ENCODE measurements at places on chromosomes 12 and 14.

DNA sequence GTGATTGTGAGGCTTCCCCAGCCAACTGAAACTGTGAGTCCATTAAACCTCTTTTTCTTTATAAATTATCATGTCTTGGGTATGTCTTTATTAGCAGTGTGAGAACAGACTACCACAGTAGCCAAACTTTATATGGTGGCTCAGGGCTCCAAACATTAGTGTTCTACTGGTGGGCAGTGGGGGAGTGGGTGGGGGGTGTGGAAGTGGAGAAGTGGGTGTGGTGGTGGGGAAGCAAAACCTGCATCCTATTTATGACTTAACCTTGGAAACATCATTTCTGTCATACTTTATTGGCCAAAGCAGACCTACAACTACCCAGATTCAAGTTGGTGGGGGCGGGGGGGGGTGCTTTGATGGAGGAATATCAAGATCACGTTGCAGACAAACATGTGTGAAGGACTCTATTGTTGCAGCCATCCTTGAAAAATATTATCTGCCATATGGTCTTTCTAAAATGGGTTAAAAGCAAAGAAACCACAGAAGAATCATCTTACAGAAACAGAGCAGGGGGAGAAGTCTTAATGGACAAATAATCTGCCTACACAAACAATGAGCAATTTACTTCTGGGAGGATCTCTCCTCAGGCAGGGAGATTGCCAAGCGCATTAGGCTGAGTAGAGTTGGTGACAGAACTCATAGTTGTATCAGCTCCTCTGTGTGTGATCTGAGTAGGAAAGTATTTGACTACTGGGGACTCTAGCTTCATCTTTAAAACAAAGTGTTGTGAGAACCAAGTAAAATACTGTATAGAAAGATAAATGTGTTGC is 1.4 kb upstream of the PWP1 start:
- no peak for DNase-seq

DNA sequence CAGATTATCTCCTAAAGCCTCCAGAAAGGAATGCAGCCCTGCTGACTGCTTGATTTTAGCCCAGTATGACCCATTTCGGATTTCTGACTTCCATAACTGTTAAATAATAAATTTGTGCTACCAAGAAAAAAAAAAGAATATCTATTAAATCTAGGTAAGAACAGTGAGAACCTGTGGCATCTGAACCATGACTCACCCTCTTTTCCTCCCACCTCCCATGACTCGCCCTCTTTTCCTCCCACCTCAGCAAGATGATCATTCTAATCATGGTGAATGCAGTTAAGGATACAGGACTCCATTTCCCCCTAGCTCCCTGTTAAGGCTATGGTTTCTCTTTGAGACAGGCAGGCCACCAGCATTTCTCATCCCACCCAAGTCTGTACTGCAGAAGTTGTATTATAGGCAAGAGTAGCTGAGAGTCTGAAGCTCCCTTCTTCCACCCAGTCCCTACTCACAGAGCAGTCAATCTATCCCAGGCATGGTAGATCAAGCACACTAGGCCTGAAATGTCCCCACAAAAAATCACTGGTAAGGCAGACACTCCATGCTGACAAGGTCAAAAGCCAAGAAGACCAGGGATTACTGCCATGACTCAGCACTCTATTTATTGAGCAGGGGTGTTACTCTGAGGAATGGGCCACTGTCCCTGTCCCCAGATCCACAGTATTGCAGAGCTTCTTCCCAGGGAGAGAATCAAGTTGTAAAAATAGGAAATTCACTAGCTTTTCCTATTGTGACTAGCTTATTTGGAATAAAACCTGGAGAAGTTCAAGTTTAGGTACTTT is 188.9 kb downstream of the ADAMTS20 start:
- no peak for DNase-seq

GRCh38 chr12:48142818-48143674 is 14.3 kb downstream of the ASB8 start:
- no peak for DNase-seq

GRCh38 chr12:27996761-27997160 is 24.2 kb upstream of the PTHLH start:
- no peak for DNase-seq

GRCh38 chr12:26767865-26768264 is 65.1 kb downstream of the ITPR2 start:
- no peak for DNase-seq

DNA sequence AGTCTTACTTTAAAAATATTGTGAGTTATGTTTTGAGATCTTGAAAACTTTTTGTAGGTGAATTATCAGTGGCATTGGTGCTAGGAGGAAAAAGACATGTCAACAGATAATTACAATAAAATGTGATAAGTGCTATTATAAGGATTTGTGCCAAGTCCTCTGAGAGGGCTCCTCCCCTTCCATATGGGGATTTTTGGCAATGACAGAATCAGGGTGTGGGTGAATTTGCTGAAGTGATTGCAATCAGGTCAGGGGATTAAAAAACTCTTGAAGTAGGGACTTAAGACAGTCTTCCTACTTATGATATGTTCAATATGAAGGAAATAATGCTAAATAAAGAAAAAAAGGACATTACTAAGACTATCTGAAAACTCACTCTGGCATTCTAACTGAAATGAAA is 122.5 kb downstream of the SLC15A5 start:
- DNase-seq = no peak

- DNase-seq = no peak
These were observed 3.5 kb upstream of the LTBR start for GRCh38 chr12:6380141-6381121.

- DNase-seq = no peak
These were observed 186.9 kb downstream of the ALX1 start for GRCh38 chr12:85466890-85467289.

DNA sequence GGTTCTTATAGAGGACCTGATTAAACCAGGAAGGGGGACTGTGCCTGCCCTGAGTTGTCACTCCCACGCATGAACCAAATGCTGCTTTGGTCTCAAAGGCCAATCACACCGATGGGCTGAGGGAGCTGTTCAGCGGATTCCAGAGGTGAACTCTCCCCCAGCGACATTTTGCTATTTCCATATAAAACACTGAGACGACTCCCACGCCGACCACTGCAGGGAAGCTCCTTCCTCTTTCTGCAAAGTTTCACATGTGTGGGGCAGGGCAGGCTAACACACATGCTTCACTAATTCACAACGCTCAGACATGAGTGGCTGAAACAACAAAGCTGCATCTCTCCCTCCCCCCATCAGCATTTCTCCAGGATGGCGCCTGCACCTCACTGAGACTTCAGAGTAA is 37.8 kb upstream of the TMEM132D start:
- DNase-seq = no peak

DNA sequence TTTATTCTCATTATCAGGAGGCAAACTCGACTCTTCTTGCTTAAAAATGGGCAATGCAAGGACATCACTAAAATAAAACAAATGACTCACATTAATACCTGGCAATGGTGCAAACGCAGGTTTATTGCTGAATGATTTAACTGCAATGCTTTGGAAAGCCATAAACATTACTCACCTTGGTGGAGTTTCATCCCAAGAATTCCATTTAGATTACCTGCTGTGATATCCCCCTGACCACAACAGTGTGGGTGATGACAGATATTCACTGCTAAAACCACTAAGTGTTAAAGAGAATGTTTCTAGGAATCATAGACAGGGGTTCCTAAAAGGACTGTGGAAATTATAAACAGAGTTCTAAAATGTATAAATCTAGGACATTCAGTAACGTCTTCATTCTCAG is 35.3 kb upstream of the CSRNP2 start:
- DNase-seq = no peak

GRCh38 chr12:128077917-128078298 is 189.1 kb upstream of the TMEM132C start:
- no peak for DNase-seq

- DNase-seq = no peak
These were observed 29.7 kb downstream of the R3HDM2 start for GRCh38 chr12:57401165-57401564.

- DNase-seq = no peak
These were observed 613 bp downstream of the SRSF9 start for GRCh38 chr12:120468821-120469449.

All from activated B cell treated with CpG ODN at 0.5 μM for 24 hours (primary cell).